ENCODE measurements at places on chromosomes 1 and 21. TPM values are rescaled to one million over a fixed set of nuclear protein-coding genes. Genes with fewer than 3 reads are reported as not detected.

HUNK gene
- total RNA-seq: under 0.01 TPM

C1orf105 gene
- total RNA-seq: not detected

KCNJ10 gene
- total RNA-seq: not detected

LINGO4 gene
- total RNA-seq: not detected

E2F2 gene
- 2.6 TPM for total RNA-seq

SAMD11 gene
- total RNA-seq: not detected

HTR6 gene
- under 0.01 TPM for total RNA-seq

TNFRSF1B gene
- 38.6 TPM for total RNA-seq

TAS1R2 gene
- not detected for total RNA-seq

KRTAP19-3 gene
- not detected for total RNA-seq

SLC44A5 gene
- total RNA-seq: 19.9 TPM

TIMM17A gene
- total RNA-seq: 66.3 TPM

ACTA1 gene
- total RNA-seq: not detected

SSU72 gene
- 76.4 TPM for total RNA-seq

S1PR1 gene
- total RNA-seq: 308 TPM

TMEM125 gene
- not detected for total RNA-seq

S100A4 gene
- total RNA-seq: 5.7 TPM

PTPN22 gene
- under 0.01 TPM for total RNA-seq

LRRC71 gene
- total RNA-seq: 0.33 TPM

C1orf185 gene
- total RNA-seq: not detected

UBL4B gene
- total RNA-seq: not detected

TTC24 gene
- total RNA-seq: not detected

SMG7 gene
- 36.3 TPM for total RNA-seq

OR2L13 gene
- total RNA-seq: not detected

RGS18 gene
- not detected for total RNA-seq

GIPC2 gene
- 14.7 TPM for total RNA-seq

CLIC6 gene
- total RNA-seq: not detected

THEM5 gene
- total RNA-seq: not detected

SPRR5 gene
- total RNA-seq: not detected

LRRC7 gene
- total RNA-seq: 0.65 TPM

KCNC4 gene
- total RNA-seq: 2.6 TPM

SPRR3 gene
- total RNA-seq: not detected

CASQ2 gene
- total RNA-seq: not detected
